ENCODE measurements at places on chromosomes 6 and 20. TPM values are rescaled to one million over a fixed set of nuclear protein-coding genes. Genes with fewer than 3 reads are reported as not detected.

- DNase-seq: no peak
- peaks cover 46% of the 10 kb centered on the region for H3K4me1 ChIP-seq
Observed at GRCh38 chr6:6616656-6617055, 28.1 kb downstream of the LY86 start.

DNA sequence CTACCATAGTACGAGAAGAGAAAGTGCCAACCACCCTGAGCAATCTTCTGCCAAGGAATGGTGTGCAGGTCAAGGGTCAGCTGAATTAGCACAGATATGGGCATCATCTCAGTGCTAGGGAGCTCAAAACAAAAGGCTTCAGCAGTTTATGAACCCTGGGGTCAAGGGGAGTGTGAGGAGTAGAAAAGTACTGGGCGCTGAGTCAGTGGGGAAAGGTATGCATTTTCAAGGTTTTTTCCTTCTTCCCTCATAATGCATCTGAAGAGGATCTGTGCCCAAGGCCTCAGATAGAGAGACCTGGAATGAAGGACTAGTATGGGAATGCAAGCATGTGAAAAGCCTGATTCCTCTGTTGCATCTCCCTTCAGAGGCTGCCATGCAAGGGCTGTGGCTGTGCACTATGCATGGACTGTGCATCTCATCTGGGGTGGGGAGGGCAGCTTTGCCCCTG lies 81.7 kb downstream of the PERP start:
- no peak overlapping the region for H3K27ac ChIP-seq

Gene GPR63
- total RNA-seq: 5.0 TPM

Gene RGS17
- not detected for total RNA-seq

DNA sequence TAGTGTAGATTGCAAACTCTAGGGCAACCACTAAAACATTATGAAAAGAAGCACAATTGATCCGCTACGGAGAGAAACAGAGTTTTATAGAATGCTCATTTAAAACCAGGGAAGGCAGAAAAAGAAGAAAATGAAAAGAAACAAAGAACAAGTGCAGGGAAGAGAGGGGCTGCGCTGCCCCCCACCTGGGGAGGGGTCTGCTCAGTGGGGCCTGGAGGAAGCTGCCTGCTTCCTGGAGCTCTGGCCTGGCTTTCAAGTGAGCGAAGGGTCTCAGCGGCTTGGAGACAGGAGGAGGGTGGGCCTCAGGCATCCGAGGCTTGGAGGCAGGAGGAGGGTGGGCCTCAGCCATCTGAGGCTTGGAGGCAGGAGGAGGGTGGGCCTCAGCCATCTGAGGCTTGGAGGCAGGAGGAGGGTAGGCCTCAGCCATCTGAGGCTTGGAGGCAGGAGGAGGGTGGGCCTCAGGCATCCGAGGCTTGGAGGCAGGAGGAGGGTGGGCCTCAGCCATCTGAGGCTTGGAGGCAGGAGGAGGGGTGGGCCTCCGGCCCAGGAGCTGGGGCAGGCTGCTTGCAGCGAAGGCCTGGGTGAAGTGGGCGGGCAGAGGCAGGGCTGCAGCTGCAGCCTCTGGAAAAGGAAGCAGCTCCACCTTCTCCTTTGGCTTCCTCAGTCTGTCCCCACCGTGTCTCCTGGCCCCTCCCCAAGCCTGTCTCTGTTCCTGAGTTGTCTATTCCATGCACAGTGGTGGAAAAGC lies 406.3 kb downstream of the TAF4 start:
- no peak for DNase-seq
- no peaks in the 10 kb centered on the region for H3K36me3 ChIP-seq
- H3K27ac ChIP-seq: no peak overlapping the region
- H3K4me1 ChIP-seq: no peaks in the 10 kb centered on the region
- H3K4me3 ChIP-seq: no peak overlapping the region

GRCh38 chr6:49556429-49556837 lies 6.0 kb downstream of the C6orf141 start:
- no peak overlapping the region for H3K4me3 ChIP-seq
- H3K27ac ChIP-seq: no peak overlapping the region
- H3K27me3 ChIP-seq: peaks cover 3% of the 10 kb centered on the region
- DNase-seq: no peak

DNA sequence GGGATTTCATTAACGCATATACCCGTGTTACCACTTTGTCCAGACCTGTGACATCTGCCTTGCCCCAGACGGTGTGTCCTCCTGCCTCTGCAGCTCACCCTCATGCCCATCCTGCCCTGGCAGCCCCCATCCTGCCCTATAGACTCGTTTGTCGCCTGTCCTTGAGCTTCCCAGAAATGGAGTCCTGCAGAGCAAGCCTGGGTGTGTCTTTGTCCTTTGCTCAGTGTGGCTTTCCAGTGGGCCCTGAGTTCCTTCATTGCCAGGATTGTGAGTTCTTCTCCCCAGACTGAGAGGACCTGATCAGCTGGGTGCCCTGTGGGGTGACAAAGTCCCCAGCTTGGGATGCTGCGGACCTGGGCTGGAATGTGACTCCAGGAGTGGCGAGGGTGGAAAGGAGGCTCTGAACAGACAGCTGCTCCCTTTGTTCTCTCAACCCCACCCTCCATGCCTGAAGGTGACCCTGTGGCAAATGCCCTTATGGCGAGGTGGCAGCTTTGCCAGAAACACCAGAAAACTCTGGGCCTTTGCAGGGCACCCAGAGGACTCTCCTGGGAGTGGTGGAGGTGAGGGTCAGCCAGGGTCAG lies 2.4 kb upstream of the CST3 start:
- DNase-seq: no peak
- H3K27ac ChIP-seq: no peak overlapping the region
- H3K27me3 ChIP-seq: peaks cover 20% of the 10 kb centered on the region
- H3K4me1 ChIP-seq: peaks cover 4% of the 10 kb centered on the region
- no peaks in the 10 kb centered on the region for H3K36me3 ChIP-seq

Gene ANKRD66
- not detected for total RNA-seq

- no peak for DNase-seq
- peak overlapping the region; percentile 46 for H3K4me3 ChIP-seq
- H3K27me3 ChIP-seq: no peaks in the 10 kb centered on the region
- peak overlapping the region; percentile 96 for H3K27ac ChIP-seq
Observed at GRCh38 chr6:30814146-30815040, 69.9 kb upstream of the DDR1 start.

Gene DEFB132
- not detected for total RNA-seq

DNA sequence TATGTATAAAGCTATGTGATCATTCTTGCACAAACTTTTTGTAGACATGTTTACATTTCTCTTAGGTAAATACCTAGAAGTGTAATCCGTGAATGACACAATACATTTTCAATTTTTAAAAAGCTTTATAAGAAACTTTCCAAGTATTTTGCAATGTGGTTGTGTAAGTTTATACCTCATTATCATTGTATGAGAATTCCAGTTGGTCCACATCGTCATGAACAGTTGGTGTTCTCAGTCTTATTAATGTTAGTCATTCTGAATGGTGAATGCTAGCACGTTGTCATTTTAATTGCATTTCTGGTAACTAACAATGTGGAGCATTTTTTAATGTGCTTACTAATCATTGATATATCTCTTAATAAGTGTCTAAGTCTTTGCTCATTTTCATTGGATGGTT lies 116.5 kb upstream of the F13A1 start:
- H3K27ac ChIP-seq: no peak overlapping the region
- H3K4me3 ChIP-seq: no peak overlapping the region
- H3K4me1 ChIP-seq: no peaks in the 10 kb centered on the region
- no peaks in the 10 kb centered on the region for H3K36me3 ChIP-seq
- peaks cover 6% of the 10 kb centered on the region for H3K27me3 ChIP-seq
- no peak for DNase-seq

Gene HEBP2
- 20.0 TPM for total RNA-seq

Gene PRICKLE4
- total RNA-seq: not detected

Gene CALHM4
- total RNA-seq: not detected

Gene EPHA7
- not detected for total RNA-seq

DNA sequence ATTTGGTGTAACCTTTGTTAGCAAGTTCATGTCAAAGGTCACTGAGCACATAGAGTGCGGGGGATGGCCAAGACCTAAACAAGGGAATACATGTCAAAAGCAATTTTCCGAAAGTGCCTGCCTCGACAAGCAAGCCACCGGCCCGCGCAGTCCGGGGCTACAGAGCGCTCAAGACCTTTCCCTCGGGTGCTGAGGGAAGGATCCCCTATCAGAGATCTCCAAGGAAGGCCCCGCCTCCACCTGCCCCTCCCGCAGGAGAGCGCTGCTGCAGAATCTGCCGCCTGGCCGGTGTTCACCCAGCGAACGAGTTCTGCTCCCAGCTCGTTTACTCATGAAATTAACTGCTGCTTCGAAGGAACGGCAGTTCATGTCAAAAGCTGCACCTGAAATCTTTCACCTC lies 252.7 kb downstream of the BMP7 start:
- H3K27me3 ChIP-seq: peaks cover 22% of the 10 kb centered on the region
- H3K36me3 ChIP-seq: no peaks in the 10 kb centered on the region
- DNase-seq: no peak

Gene ID4
- total RNA-seq: not detected

DNA sequence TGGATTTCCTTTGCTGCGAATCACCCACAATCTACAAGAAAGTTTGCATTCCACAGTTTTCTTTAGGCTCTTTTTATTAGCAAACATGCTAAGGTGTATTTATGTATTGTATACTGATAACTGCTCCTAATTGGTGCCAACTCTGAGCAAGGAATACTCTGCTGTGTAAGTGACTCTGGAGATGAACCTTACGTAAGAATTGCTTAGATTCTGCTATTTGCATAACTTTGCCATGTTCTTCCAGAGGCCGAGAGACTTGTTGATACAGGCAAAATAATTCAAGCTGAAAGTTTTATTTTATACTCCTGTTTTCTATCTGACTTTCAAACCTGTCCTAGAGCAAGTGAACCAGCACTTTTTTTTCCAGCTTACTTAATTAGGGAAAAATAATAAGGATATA lies 461.3 kb downstream of the GJA1 start:
- no peak overlapping the region for H3K27ac ChIP-seq
- H3K4me3 ChIP-seq: no peak overlapping the region
- H3K4me1 ChIP-seq: no peaks in the 10 kb centered on the region
- no peaks in the 10 kb centered on the region for H3K36me3 ChIP-seq
- no peaks in the 10 kb centered on the region for H3K27me3 ChIP-seq

DNA sequence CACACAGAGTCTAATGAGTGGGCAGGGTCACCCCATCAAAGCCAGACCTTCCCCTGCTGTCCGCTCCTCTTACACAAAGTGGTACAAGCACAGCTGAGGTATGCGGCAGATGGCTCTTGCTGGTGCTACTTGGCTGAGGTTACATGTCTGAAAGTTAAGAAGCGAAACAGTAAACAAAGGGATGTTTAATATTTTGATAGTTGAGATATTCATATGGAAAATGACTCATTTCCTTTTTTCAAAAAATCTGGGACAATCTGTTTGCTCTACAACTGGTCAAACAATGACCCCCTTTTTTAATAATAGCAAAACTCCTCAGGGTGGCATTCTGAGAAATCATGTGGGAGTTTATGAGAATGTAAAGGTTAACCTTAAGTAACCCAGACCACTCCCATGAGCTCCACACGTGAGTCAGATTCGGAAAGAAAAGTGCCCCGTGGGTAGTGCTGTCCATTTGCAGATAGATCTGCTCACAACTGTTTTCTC lies 245.3 kb downstream of the TBXT start:
- DNase-seq: no peak
- no peak overlapping the region for H3K4me3 ChIP-seq
- H3K27me3 ChIP-seq: no peaks in the 10 kb centered on the region
- no peak overlapping the region for H3K27ac ChIP-seq
- H3K4me1 ChIP-seq: no peaks in the 10 kb centered on the region

DNA sequence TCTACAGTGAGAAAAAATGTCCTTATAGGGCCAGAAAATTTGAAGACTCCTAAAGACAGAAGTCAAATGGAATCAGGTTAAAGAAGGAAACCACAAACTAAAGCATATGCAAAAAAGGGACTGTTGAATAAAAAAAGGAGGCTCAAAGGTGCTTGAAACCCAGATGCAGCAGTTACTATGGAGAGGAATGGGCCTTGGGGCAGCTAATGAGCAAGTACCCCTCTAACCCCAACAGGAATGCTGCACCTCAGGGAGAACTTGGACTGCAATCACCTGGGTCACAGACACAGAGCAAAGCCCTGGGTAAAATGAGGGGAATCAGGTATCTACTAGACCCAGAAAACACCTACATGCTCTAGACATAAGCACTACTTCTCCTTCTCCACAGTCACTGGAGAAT lies 313.9 kb downstream of the UBE3D start:
- no peak overlapping the region for H3K4me3 ChIP-seq
- H3K36me3 ChIP-seq: no peaks in the 10 kb centered on the region
- H3K4me1 ChIP-seq: no peaks in the 10 kb centered on the region
- no peaks in the 10 kb centered on the region for H3K27me3 ChIP-seq
- H3K27ac ChIP-seq: no peak overlapping the region

Gene PCK1
- total RNA-seq: not detected

DNA sequence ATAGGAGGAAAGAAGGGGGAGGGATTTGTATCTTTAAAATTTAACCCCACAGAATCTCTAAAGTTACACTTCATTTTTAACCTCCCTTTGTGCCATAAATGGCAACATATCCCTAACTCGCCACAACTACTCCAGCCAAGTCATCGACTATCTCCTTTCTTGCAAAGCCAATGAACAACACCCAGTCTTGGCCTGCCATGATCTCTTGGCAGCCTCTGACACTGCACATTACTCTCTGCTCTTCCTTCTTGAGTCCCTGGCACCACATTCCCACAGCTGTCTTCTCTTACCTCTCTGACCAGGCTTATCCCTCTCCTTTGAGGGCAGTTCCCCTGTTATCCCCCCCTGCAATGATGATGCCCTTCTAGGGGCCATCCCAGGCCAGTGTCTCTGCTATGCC lies 42.5 kb downstream of the MBOAT1 start:
- H3K27me3 ChIP-seq: no peaks in the 10 kb centered on the region
- H3K27ac ChIP-seq: no peak overlapping the region
- H3K4me1 ChIP-seq: peaks cover 46% of the 10 kb centered on the region
- peaks cover 48% of the 10 kb centered on the region for H3K36me3 ChIP-seq
- no peak overlapping the region for H3K4me3 ChIP-seq

DNA sequence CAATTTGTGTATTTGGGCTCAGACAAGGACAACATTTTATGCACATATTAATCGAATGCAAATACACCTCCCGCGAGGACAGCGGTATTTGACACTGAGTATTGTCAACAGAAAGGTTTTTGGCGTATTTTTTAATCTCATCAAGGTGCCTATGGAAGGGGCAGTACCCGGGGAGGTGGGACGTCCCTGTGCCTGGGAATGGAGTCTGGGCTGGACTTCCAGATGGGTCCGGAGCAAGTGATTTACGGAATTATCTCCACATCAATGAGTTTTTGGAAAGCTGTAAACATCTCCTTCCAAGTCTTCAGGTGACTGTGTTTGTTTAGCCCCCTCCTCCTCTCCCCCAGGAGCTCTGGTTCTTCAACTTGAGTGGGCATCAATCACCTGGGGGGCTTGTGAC lies 39.8 kb downstream of the PRR18 start:
- H3K27ac ChIP-seq: no peak overlapping the region
- H3K27me3 ChIP-seq: peaks cover 3% of the 10 kb centered on the region
- DNase-seq: no peak

GRCh38 chr20:3452690-3453089 lies 18.1 kb upstream of the ATRN start:
- no peak overlapping the region for H3K27ac ChIP-seq
- H3K4me1 ChIP-seq: no peaks in the 10 kb centered on the region
- no peak for DNase-seq
- H3K4me3 ChIP-seq: no peak overlapping the region
- H3K36me3 ChIP-seq: no peaks in the 10 kb centered on the region

Gene MAS1
- total RNA-seq: not detected

Gene HLA-DRB1
- total RNA-seq: 27.2 TPM
